ENCODE measurements at places on chromosomes 2 and 18. TPM values are rescaled to one million over a fixed set of nuclear protein-coding genes. Genes with fewer than 3 reads are reported as not detected.

GRCh38 chr2:72095364-72095763 lies 52.3 kb downstream of the CYP26B1 start:
- no peak for DNase-seq

DNA sequence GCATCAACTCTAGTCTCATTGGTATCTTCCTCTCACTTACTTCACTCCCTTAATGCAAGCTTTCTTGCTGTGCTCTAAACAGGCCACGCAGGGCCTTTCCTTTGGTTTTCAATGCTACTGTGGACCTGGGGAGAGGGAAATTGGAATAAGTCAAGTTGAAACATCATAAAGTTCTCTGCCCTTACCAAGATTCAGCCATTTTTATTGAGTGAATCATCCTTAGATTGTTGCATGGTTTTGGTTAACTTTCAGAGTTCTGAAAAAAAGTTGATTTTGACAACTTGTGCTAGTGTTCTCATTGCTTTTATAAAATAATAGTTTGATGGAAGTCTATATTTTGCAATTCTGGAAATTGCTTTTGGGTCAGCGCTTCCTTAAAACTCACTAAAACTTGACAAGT lies 852.8 kb upstream of the ACVR2A start:
- no peak for DNase-seq

GRCh38 chr18:68275616-68276015 lies 439.3 kb downstream of the TMX3 start:
- DNase-seq, result peak; percentile 90

DNA sequence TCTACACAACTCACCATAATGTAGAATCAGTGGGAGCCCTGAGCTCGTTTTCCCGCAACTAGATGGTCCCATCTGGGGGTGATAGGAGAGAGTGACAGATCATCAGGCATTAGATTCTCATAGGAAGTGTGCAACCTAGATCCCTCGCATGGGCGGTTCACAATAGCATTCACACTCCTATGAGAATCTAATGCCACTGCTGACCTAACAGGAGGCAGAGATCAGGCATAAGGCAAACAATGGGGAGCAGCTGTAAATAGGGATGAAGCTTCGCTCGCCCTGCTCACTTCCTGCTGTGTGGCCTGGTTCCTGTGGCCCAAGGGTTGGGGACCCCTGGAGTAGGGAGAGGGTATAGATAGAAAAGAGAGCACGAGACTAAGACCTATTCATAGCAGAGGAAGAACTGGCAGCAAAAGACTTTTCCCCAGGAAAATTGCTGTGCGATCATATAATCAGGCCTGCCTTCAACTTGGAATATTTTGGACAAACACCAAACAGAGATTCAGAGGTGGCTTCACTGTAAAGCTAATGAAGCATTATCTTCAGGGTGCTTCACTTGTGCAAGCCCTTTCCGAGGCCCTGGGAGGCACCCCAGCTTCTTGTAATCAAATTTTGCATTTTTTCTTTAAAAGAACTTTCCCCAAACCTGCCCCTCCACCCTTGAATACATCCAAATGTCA lies 29.0 kb upstream of the ATL2 start:
- no peak for DNase-seq

DNA sequence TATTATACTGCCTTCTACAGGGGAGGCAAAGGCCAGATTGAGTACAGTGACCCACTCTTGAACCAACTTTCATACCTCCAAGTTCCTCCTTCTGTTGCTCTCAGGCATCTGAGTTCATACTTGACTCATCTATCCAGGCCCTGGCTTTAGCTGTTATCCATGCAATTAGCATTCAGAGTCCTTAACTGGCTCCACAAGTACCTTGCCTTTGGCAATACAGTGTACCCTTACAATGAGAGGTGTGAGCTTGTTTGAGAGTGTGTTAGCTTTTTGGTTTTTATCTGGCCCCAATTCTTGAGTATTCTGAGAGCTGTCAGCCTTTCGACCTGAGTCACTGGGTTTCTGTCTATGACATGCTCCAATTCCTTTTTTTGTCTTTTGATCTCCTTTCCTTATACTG lies 60.2 kb downstream of the EHD3 start:
- DNase-seq, result no peak

- no peak for DNase-seq
Measured at GRCh38 chr2:74617122-74617521, 31.0 kb downstream of the M1AP start.

- no peak for DNase-seq
Measured at GRCh38 chr2:9021563-9022211, 18.2 kb upstream of the MBOAT2 start.

TCF23 gene
- total RNA-seq, result not detected

ANKRD30B gene
- 0.33 TPM for total RNA-seq
